Stimulated activated memory B cell treated with anti-CD40 and anti-IgM and Interleukin-4, amounts not matched to agents 10 μg/mL and 1 μg/mL and 100 μg/mL, for 72 hours (primary cell): ENCODE measurements at places on chromosomes 6 and 20.

DNA sequence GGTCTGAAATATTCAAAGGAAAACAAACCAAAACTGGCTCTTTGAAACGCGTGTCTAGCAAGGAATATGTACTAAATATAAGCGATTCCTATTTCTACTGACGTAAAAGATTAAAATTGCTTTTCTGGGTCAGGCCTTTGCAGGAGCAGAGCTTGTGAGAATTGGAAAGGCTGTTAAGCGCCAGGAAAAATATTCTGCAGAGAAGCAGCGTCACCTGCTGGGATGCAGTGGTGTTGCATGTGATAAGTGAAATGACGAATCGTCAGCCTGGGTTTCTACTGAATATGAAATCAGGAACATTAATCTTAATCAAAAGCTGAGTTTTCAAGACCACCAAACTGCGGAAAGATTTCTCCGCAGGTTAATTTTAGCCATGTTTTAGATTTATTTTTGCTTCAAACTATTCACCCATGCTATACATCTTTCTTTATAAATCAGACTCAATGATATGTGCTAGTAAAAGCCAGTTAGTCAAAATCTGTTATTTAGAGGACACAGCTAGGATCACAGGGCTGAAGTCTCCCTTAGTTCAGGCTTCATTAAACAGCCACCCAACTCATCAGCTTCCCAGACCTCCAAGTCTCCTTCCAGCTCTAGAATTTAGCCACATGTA lies 67.4 kb downstream of the ALDH8A1 start:
- ATAC-seq, result no peak

GRCh38 chr6:1182722-1183521 lies 129.0 kb upstream of the FOXQ1 start:
- no peak for ATAC-seq

- ATAC-seq, result no peak
Observed at GRCh38 chr6:6968357-6968730, 139.4 kb upstream of the RREB1 start.

GRCh38 chr20:57540890-57541580 lies 16.1 kb upstream of the CTCFL start:
- ATAC-seq, result no peak

DNA sequence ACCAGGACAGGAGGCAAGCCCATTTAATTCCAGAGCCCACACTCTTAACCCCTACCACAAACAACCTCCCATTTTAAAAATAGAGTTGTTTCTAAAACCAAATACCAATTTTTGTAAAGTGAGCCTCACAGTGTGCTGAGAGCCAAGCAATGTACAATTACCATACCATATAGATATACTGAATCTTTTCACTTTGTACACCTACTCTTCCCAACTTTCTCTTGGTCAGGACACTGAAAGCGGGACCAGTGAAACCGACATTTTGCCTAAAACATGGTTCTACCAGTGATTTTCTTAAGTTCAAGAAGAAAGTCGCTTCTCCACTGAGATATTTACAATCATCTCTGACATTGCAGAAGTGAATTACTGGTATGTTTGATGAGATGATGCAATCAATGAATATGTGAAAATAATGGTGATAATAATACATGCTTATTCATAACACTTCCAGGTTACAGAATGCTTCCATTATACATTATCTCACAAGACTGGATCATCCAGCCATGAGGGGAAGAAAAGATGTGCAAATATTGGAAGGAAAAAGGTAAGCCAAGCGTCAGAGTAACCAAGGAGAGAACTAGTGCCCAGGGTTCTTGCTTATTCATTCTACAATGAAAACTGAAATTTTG lies 74.1 kb downstream of the HIVEP2 start:
- no peak for ATAC-seq

DNA sequence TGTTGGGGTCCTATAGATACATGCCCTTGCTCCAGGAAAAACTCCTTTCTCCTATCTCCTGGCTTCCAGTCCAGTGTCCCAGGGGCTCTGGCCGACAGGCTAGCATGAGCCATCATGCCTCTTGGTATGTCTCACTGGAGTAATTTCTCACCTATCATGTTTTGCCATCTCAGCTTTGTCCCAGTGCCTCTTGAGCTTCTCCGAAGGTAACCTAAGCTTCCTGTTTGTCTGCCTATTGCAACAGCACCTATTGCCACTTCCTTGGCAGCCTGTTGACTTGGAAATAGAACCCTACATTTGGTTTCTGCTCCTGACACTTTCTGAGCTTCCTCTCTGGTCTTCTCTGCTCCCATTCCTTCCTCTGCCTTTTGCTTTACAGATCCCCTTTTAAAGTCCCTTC lies 197.7 kb downstream of the KCNQ5 start:
- no peak for ATAC-seq

- ATAC-seq, result no peak
Observed at GRCh38 chr20:58237318-58238132, 9.1 kb upstream of the ANKRD60 start.

DNA sequence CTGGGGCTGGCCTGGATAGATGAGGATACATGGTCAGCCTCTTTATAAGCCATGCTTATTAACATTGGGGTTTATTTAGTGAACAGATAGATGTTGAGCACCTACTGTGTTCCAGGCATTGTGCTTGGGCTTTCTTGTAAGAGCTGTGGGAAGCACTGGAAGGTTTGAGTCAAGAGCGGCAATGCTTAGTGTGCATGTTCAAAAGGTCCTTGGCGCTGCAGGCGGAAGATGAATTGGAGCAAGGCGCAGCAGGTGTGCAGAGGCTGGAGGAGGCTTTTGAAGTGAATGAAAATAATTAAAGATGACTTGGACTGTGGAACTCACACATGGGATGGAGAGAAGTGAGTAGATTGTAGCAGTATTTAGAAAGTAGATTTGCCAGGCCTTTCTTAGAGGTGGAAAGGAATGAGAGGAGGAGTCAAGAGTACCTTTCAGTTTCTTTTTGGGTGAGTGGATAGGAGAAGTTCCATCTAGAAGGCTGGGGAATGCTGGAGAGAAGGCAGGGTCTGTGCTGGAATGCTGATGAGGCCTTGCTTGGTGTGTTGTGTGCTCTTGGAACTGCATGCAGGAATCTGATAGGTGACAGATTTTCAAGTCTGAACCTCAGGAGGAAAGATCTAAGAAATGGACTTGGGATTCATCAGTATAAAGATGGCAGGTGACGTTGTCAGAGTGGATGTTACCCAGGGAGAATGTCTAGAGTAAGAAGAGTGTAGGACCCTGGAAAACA lies 26.4 kb downstream of the SNX9 start:
- ATAC-seq, result no peak

DNA sequence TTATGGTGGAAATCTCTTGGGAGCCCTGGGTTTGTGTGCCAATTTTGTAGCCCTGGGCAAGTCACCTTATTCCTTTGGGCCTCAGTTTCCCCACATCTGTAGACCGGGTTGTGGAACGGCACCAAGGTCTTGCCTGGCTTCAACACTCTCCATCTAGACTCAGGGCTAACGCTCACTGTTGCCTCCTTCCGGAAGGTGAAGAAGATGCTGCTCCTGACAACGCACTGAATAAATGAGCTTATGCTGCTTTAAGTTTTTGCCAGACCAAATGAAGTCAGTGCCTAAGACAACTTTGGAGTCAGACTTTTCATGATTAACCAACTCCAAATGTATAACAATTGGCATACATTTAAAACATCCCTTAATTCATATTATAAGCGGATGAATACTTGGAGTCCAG lies 53.1 kb downstream of the PSMG4 start:
- no peak for ATAC-seq

DNA sequence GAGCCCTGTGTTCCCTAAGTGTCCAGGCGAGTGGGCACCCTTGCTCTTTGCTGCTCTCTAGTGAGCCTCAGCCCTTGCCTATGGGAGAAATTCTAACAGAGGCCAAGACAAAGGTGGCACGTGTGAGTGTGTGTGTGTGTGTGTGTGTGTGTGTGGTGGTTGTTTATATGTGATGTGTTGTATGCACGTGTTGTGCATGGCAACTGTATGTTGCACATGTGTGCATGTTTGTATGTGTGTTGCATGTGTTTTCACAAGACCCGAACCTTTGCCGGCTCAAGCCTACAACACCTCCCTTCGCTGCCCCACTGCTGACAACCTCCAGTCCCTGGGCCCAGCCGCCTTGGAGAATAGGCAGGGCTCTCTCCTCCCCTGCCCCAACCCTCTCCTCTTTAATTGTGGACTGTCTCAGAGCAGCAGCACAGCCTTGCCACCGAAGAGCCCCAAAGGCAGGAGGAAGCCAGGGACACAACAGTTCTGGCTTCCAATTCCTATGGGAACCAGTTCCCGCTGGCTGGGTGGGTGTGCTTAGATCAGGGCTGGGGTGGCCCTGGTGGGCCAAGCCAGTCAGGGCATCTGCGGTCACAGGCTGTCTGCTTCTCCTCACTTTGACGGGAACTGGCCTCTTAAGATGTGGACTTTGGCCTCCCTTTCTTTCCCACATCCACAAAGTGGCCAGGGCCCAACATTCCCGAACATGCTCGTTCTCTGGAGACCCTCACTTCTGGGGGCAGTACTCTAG lies 2.7 kb downstream of the KCNK16 start:
- ATAC-seq, result no peak

DNA sequence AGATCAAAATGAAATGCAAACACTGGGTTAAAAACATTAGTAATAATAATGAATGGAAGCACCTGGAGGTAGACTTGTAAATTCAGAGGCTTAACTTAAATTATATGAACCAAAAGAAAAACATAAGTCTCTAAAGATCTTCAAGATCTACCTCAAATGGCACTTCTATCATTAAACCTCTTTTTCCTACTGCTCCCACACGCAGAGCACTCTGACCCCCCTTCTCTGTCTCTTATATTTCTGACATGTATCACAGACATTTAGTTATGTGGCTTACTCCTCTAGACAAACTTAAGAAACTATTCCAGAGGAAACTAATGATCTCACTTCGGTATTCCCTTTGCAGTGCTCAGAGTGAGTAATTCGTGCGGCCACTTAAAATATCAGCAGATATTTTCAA lies 1.1 kb downstream of the TBC1D32 start:
- ATAC-seq, result no peak

GRCh38 chr20:57034001-57034400 lies 232.4 kb downstream of the BMP7 start:
- no peak for ATAC-seq

- no peak for ATAC-seq
Observed at GRCh38 chr20:25340380-25340779, 50.3 kb downstream of the ABHD12 start.

GRCh38 chr20:32674362-32674789 lies 635 bp upstream of the C20orf203 start:
- ATAC-seq, result no peak

DNA sequence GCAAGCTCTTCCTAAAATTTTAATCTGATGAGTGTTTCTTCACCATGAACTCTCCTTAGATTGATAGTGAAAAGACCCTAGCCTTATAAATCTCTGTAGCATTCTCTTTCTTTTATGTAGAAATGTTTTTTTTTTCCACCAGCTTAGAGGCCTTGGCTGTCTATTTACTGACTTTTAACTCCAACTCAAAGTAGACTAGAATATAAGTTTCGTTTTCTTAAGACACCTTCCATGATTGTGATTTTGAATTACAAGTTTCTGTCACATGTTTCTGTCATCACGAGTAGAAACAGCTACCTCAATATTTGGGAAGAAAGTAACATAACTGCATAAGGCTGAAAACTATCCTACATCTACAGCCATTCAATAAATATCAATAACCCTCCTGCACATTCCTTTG lies 17.8 kb downstream of the ADGRF4 start:
- ATAC-seq, result no peak

DNA sequence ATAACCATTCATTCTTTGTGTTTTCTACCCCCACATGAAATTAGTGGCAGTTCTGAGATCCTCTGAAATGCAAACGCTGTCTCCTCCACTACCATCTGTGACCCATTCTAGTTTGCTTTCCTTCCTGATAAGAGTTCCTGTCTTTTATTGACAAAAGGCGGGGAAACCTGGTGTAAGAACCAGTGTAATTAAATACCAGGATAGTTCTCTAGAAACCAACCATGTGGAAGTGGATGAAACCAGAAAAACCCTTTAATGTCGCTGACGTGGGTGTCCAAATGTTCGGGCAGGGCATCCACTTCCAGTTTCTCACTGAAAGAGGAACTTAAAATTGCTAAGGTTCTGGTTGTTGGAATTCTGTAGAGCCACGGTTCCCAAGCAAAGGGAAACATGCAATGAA lies 79.1 kb downstream of the TNFRSF21 start:
- no peak for ATAC-seq

DNA sequence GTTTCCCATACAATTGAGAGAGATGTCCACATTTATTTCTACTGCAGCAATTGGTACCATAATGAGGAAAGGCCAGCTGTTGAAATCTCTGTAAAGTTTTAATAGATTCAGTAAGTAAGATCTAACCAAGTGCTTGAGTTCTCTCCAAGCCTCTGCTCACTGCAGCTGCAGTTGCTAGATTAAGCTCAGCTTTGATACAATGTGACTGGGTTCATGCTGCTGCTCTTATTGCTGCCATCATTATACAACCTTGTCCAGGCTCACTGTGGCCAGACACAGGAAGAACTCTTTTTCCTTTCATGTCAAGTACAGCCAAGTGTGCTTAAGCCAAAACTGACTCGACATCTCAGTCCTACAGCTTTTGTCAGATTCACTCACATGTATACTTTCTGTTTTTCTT lies 423.5 kb downstream of the GJA1 start:
- ATAC-seq, result no peak

DNA sequence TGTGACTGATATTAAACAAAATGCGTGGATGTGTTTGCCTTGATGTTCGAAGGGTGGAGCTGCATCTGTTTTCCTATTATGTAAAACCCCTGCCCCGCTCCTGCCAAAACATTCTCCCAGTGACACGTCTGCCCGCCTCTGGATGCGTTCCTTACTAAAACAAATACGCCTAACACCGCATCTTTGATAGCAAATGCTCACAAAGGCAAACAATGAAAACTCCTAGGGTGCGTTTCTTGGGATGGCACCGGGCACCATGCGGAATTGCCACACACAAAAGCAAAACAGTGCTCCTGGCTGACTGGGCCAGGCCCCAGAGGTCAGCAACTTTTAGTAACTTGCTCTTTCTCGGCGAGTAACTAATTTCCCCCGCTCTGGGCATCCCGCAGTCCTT lies 9.0 kb upstream of the FOXC1 start:
- ATAC-seq, result no peak

GRCh38 chr6:46688117-46688965 lies 656 bp downstream of the TDRD6 start:
- ATAC-seq, result no peak

- no peak for ATAC-seq
Observed at GRCh38 chr6:54059683-54060082, 51.6 kb upstream of the MLIP start.
